ENCODE measurements at places on chromosomes 5 and 9.

DNA sequence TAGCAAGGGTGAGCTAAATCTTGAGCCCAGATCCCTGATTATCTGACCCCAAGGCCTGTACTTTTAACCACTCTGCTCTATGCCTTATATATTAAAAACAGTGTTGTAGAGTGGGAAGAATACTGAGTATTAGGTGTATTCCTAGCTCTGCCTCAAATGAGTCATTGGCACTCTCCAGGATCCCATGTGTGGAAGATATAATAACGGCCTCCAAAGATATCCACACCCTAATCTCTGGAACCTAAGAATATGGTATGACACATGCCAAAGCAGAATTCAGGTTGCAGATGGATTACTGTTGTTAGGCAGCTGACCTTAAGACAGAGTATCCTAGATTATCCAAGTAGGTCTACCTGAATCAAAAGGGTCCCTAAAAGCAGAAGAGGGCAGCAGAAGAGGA is 110.8 kb downstream of the ADRB2 start:
- no peak for DNase-seq

- peak; percentile 62 for DNase-seq
Observed at GRCh38 chr9:95874989-95875304, 544 bp upstream of the ERCC6L2 start.

DNA sequence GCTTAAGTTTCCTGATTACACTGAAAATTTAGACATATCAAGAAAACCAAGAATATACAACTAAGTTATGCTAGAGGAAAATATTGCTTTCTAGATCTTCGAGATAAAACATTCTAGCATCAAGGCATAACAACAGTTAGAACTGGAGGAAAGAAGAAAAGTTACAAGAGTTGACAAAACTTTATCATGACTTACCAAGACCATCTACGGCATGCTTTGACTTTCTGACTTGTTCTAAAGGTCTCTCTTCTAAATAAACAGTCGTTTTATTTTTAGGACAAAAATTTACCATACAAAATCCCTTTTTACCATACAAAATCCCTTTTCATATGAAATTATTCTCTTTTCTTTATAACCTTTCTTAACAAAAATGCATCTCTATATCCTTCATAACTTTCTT is 1110.1 kb upstream of the CDH10 start:
- no peak for DNase-seq

- DNase-seq, result peak; percentile 80
Observed at GRCh38 chr5:157575381-157576020, at the start of gene ADAM19. TSS of gene ADAM19 (minus strand) at chr5:157575775. CDS start at chr5:157575696, 79 bp downstream.

GRCh38 chr5:152329207-152329606 is 75.9 kb downstream of the NMUR2 start:
- no peak for DNase-seq

GRCh38 chr9:84339962-84340361 is 596 bp downstream of the SLC28A3 start:
- DNase-seq, result no peak

GRCh38 chr5:64773533-64773932 is 4.8 kb downstream of the CWC27 start:
- no peak for DNase-seq

DNA sequence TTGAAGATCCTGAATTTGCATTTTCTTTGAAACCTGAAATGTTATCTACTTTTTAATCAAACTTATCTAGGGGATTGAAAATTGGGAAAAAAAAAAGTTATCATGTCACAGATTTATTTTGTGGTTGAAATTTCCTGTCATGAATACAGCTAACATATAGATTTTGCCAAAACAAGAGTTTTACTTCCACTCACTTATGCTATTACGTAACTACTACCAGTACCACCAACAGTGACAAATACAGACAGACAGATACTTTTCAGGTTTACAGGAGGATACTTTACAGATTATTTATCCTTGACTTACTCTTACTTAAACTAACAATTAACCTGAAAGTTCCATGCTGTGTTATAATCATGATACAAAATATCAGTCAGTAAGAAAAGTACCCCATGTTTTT is 6.8 kb upstream of the MRPS30 start:
- no peak for DNase-seq

DNA sequence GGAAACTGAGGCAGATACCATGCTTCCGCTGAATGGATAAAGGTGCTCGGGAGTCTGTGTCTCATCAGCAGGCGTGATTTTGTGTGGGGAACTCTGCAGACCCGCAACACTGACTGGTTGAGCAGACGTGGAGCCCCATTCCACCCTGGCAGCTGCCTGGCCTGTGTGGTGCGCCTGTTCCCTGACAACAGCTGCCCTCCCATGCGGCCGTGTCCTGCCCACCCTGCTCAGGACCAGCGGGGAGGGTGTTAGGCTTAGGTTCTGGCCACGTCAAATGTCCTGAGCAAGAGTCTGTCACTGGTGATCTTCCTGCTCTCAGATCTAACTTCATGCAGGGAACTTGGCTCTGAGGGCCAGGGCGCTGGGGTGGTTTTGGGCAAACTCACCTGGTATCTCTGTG is 417.7 kb upstream of the IRX4 start:
- no peak for DNase-seq

- DNase-seq, result no peak
Observed at GRCh38 chr9:96138616-96139015, 163.4 kb downstream of the HSD17B3 start.

DNA sequence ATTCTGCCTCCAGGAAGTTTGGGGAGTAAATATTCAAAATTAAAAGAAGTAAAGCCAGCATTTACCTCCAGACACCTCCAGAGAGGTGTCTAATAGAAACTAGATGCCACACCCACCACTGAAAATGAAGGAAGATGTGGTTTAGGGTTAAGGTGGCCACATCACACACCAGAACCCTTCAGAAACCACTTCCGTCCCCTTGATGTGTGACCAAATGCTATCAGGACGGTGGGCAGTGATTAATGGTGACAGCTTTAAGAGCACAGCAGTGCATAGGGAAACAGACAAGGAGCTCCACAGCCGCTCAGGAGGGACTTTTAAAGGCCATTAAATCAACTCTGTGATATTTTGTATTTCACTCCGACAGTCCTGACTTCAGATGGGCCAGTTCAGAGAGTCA is 295.2 kb downstream of the BRINP1 start:
- no peak for DNase-seq

GRCh38 chr5:40089269-40089668 is 590.4 kb upstream of the PTGER4 start:
- DNase-seq, result no peak

GRCh38 chr5:88583471-88583870 is 299.5 kb downstream of the MEF2C start:
- no peak for DNase-seq

GRCh38 chr5:168128557-168128956 is 162.9 kb upstream of the WWC1 start:
- no peak for DNase-seq

- DNase-seq, result peak; percentile 69
Observed at GRCh38 chr5:116575326-116576052, 866 bp upstream of the SEMA6A start.

DNA sequence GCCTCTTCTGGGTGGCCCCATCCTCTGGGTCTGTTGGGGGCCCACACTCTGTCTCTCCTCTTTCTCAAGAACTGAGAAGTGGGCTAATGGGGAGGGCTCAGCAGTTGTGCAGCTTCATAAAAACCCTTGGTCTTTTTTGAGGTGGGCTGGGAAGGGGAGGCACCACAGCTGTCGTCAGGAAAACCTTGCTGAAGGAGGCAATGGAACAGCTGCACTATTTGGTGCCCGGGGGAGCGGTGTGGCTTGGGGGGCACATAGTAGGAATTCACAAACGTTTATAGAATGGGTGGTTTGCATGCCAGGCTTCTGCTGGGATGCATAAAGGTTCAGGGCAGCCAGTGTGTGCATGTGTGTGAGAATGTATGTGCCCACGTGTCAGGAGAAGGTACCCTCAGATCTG is 3.2 kb upstream of the IER5L start:
- DNase-seq, result no peak

- peak; percentile 42 for DNase-seq
Observed at GRCh38 chr9:107158321-107158720, 124.8 kb upstream of the RAD23B start.

DNA sequence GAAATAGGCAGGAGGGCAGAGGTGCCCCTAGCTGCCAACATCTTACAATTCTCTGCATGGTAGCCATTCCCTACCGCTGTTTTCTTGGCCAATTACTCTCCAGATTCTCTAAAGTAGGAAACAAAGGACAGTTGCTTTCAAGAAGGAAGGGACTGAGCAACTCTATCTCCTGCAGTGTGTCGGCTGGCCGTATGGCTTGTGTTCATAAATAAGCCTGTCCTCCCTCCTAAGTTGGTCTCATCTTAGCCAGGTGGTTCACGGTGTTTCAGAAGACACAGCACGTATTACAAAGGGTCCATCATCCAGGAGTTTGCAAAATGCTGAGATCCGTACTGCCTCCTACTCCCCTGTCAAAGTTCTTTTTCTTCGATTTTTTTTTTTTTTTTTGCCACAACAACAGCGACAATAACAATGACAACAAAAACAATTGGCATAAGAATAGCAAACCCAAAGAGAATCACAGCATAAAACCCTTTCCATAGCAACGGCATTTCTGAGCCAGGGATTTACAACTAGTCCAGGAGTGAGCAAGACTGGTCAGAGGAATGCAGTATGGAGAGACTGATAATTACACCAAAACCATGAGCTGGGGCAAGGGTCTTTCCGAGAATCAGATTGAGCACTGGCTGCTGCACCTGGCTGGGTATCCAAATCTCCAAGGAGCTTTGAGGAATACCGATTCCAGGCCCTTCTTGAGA is 212.8 kb downstream of the SLIT3 start:
- no peak for DNase-seq

DNA sequence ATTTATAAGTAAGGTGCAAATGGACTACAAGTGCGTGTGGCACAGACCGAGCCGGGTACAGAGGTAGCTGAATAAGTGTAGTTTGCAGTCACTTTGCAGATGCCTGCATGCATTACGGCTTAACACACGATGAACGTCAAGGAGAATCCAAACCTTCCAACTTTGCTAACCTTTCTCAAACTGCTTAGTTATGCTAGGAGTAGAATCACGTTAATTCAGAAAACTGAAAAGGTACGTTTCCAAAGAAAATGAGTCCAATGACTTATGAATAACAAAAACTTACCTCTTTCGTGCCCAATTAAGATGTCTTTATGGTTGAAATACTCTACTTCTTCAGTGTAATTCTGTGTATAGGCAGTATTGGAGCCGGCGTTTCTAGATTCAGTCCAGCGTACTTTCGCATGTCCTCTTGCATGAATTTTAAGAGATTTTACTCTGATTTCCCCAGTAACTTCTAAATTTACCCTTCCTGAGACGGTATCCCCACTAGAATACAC is 539 bp downstream of the ARRDC3 start:
- peak; percentile 77 for DNase-seq

GRCh38 chr9:112352209-112352608 is 18.8 kb upstream of the PTBP3 start:
- DNase-seq, result no peak

DNA sequence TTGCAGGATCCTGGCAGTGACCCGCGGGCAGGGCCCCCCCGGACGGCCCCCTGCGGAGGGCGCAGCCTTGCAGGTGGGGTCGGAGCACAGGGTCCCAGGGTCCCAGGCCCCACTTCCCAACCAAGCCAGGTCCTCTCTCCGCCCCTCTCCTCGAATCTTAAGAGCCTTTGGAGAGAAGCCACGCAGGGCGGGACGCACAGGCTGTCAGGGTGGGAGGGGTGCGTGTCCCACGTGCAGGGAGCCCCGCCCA is 18.4 kb upstream of the EGFL7 start:
- DNase-seq, result no peak

GRCh38 chr5:87359106-87359505 is 53.6 kb downstream of the CCNH start:
- DNase-seq, result no peak

- no peak for DNase-seq
Observed at GRCh38 chr9:37916471-37917312, 12.8 kb upstream of the SLC25A51 start.

DNA sequence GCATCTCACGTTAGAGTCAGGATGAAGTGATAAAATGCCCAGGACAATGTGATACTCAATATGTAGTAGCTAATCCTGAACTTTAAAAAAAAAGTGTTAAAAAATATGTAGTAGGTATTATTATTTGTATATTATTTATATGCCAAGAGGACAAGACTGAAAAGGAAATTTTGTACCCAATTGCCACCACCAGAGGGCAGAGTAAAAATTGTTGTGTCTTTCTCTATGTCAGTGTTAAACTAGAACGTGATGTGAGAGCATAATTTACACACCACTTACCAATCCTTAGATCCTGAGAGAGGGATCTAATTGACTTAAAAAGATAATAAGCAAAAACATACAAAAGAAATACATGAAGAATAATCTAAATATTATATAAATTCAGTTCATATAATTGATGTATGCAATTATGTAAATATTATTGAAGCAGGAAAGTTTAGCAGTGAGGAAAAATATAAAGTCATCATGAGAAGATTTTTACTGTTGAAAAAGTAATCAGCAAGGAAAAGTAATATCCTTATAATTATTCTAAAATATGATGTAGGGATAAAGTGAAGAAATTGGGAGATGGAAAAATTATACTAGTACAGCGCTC is 288.9 kb downstream of the RAB3C start:
- DNase-seq, result peak; percentile 42

GRCh38 chr9:95773053-95773418 is 102.5 kb upstream of the ERCC6L2 start:
- DNase-seq, result no peak

DNA sequence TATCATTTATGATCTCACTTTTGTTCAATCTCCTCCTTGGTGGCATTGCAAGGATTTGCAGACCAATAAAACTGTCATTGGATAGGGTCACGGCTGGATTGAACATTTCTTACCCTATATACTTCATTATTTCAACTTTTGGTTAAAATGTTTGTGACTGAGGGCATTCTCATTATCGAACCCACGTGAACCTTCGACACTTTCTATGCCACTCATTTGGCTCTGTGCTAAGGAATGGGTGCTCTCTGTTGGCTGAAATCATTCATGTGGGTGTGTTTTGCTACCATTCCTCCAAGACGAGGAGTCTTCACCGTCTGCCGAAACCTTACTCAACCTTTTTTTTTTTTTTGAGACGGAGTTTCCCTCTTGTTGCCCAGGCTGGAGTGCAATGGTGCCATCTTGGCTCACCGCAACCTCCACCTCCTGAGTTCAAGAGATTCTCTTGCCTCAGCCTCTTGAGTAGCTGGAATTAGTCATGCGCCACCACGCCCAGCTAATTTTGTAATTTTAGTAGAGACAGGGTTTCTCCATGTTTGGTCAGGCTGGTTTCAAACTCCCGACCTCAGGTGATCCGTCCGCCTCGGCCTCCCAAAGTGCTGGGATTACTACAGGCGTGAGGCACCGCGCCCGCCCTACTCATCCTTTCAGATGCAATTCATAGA is 62.5 kb downstream of the CSNK1A1 start:
- no peak for DNase-seq

- DNase-seq, result no peak
Observed at GRCh38 chr9:137478962-137479861, 20.1 kb upstream of the NSMF start.

GRCh38 chr5:103422756-103423155 is 139.8 kb downstream of the NUDT12 start:
- DNase-seq, result no peak

- peak; percentile 43 for DNase-seq
Observed at GRCh38 chr5:79111960-79112702, 522 bp downstream of the BHMT start.

Measured in small intestine (tissue), 16 donors.